ENCODE measurements at places on chromosomes 16 and 17.

DNA sequence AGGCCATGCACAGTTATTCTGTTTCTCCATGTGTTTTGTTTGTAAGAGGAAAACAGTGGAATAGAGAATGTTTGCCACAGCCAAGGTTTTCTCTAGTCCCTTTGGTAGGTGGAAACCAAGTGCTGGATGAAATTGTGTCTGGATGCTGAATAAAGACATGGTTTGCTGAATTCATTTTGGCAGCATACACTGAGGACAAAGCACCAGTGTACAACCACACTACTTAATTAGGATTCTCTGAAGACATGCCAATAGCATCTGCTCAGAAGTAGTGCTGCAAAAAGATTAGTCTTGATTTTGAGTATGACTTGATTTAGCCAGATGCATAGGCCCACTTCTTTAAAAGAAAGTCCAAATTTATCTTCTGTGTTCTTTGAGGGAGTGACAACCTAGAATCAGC, 230.5 kb upstream of the CACNG5 start:
- DNase-seq, result no peak

GRCh38 chr17:12768255-12768654, 21.0 kb upstream of the ARHGAP44 start:
- DNase-seq, result no peak

- no peak for DNase-seq
Measured at GRCh38 chr17:51149163-51149562, 4.2 kb upstream of the NME1 start.

DNA sequence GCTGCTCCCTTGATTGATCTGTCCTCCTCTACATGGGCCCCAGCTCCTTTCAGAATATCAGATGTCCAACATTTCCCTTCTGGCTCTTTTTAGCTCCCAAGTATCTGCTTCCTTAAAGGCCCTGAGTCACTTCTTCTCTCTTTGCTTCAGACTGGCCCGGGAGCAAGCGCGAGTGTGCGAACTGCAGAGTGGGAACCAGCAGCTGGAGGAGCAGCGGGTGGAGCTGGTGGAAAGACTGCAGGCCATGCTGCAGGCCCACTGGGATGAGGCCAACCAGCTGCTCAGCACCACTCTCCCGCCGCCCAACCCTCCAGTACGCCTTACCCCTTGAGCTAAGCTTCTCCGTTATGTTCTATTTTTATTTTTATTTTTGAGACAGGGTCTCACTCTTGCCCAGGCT, 12.3 kb downstream of the CNTROB start:
- DNase-seq, result no peak

DNA sequence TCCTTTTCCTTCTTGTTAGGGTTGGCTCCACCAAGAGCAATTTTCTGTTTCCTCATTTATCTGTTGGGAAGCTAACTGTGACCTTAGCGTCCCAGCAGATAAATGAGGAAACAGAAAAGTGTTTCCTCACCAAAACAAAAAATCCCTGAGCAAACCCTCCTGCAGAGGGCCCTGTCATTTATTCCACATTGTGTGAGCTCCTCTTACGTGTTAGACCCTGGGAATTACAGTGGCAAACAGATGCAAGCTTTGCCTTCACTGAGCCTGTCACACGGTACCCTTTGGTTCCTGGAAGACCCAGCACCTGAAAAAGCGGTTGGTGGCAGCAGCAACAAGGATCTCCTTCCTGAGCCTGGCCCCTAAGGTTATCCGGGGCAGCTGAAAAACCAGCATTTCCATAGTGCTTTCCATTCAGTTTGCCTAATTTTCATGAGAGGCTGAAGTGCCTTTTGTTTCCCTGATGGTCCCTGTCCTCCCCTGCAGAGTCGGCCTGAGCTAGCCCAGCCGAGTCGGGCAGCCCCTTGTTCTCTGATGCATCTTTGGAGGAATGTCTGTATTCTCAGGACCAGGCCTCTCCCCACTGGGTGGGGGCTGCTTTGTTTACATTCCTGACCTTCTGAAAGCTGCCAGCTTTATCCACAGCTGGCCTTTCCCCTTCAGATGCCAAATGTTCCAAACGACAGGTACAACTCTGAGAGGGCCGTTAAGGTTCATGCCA, 34.7 kb downstream of the YPEL2 start:
- DNase-seq, result no peak
